ENCODE measurements at places on chromosomes 12 and 14. TPM values are rescaled to one million over a fixed set of nuclear protein-coding genes. Genes with fewer than 3 reads are reported as not detected.

Gene PRH2
- total RNA-seq = not detected

Gene CABP1
- not detected for total RNA-seq

Gene SLC7A8
- total RNA-seq = 0.29 TPM

- no peak for DNase-seq
Observed at GRCh38 chr12:51746416-51746815, 102.1 kb downstream of the FIGNL2 start.

DNA sequence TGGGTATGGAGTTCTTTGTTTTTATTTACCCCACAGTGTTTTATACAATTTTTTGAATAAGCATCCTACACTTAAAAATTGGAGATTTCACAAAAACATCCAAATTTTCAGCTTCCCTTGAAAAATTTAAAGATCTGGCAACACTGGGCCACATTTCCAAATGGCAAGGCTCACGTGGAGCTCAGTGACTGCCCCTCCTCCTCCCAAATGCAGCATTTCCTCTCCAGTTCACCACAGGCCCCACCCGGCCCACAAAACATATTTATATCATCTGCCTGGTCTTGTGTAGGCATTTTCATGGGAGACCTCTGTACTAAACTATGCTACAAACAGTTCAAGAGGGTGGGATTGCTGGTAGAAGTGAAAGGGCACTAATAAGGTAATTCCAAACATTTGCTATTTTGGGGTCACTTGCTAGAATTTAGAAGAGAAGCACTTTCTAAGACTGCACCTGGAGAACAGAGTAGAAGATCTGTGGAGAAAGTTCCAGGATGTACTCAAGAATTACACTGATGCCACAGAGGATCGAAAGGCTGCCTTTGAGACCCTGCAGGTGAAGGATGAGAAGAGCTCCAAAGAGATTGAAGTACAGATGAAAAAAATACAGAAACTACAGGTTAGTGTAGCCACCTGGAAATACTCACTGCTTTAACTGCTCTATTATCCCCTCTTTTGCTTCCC, 7.3 kb downstream of the FKBP11 start:
- DNase-seq = no peak

DNA sequence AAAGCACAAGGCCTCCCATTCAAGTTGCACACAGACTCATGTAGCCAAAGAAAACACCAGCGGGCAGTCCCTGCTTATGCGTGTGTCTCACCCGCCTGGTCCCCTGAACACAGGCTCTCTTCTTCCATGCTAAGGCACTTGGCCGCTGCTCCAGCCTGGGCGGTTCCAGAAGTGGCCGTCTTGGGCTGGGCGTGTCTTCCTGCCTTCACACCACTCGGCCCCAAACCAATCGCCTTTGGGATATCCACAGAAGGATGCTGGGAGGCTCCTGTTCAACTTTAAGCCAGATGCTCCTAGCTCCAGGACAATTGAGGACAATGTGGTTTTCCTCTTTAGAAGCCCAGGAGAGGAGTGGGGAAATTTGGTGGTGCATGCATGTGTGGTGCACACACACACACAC, 2.2 kb downstream of the SCARB1 start:
- no peak for DNase-seq

DNA sequence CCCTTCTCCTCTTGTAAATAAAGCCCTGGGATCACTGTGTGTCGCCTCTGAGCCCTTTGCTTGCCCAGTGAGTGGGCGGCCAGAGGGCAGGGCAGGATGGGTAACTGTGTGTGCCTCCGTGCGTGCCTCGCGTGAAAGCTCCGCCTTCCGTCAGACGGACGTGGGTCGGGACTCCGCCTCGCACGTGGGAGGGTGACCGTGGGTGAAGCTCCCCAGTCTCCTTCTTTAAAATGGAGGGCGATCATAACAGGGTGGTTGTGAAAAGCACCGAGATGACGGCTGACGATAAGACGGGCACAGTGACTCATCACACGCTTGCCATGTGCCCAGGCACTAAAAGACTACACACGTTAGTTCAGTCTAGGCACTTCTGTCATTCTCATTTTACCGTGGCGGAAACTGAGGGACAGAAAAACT, 9.2 kb downstream of the PHB2 start:
- no peak for DNase-seq

GRCh38 chr14:33413381-33413780, 474.7 kb downstream of the NPAS3 start:
- DNase-seq = no peak

DNA sequence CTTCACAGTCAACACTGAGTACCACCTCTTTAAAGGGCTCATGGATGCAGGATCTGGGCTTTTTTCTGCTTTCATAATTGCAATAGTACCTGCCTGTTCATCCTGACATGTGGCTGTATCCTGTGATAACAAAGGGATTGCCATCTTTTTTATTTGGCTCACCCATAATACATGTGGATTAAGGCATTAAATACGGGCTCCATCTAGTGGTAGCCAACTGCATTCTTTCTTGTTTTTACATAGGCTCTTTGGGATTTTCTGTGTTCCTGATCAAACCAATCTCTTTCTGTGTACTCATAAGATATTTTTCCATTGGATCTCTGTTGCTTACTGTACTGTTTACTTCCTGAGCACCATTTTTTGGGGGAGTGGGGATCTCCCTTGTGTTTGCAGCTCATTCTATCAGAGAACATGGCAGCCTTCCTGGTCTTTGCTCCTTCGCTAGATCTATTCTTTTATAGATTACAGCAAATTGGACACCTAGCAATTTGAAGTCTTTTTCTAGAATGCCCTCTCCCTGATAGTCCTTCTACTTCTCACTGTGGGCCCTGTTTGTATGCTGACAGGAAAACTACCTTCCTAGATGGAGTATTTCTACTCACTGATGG, 723.4 kb upstream of the MDGA2 start:
- peak; percentile 2 for DNase-seq

DNA sequence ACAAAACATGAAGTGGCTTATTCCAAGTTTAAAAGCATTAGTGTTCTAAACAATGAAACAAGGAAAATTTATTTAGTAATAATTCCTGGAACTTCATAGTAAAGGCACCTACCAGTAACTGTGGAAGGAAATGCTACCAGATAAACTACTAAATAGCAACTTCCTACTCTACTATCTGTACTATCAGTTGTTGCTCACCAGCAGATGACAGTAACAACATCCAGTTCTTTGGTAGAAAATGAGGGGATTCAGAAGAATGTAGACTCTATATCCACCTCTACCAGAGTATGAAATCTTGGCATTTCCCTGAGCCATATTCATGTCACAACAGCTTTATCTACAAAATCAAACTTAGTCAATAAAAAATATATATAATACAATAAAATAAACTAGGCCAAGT, 3.1 kb downstream of the ENTPD5 start:
- DNase-seq = no peak

DNA sequence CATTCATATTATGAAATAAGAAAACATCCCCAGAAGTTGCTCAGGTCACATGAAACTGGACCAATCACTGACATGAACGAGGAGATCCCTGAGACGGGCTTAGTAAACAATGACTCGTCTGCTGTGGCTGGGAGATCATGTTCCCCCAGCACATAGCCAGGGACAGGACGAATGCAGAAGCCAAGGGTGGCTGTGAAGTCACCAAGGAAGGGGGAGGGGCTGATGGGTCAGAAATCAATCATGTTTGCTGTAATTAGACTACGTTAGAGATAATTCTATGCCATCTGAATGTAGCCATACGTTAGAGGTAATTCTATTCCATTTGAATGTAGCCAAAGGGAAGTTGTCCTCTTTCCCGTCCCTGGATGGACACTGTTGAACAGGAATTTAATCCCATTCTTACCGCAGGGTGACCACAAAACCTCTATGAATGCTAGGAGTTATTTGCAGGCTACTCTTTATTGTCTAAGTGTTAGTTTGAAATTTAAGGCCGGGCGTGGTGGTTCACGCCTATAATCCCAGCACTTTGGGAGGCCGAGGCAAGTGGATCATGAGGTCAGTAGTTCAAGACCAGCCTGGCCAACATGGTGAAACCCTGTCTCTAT, 332.9 kb downstream of the TMEM132D start:
- DNase-seq = no peak

Data from glomerular endothelial cell (primary cell).